ENCODE measurements at places on chromosomes 16 and 17.

DNA sequence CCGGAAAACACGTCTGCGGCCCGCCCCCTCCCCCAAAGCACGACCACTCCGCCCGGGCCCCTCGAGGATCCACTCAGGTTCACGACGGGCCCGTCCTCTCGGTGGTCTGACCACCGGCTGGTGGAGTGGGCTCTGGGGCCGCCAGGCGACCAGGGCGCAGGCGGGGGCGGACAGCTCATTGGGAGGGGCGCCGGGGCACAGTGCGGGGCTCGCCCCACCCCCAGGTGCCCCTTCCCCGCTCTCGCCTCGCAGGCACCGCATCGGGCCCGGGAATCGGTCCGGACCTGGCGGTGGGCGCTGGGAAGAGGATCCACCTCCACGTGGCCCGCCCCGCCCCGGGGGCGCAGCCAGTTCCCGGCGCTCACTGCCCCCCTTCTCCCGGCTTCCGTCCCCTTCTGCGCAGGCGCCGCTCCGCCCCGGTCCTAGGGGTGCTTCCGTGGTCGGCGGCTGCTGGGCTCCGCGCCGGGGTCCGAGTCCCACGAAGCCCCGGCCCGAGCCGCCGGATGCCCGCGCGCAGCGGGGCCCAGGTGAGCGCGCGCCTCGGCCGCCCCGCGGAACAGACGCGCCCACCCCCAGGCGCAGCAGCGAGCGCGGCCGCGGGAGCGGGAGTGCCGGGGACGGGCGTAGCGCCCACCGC is at the start of gene MPG:
Gene MPG, plus strand, starts transcription at position 419 of the 637 bp plus-strand sequence. Its CDS starts 85 bp downstream, at position 504.
- peaks cover 3% of the 10 kb centered on the region for H3K27me3 ChIP-seq
- peak; percentile 48 for DNase-seq
- peaks cover 65% of the 10 kb centered on the region for H3K4me1 ChIP-seq
- H3K4me3 ChIP-seq = peak within 1 kb of the TSS; percentile 70

- DNase-seq = no peak
- peak overlapping the region; percentile 93 for H3K4me3 ChIP-seq
- peaks cover 4% of the 10 kb centered on the region for H3K36me3 ChIP-seq
- peak overlapping the region; percentile 99 for H3K27ac ChIP-seq
- peaks cover 15% of the 10 kb centered on the region for H3K4me1 ChIP-seq
These were observed 847 bp downstream of the ZDHHC7 start for GRCh38 chr16:85010446-85010930.

DNA sequence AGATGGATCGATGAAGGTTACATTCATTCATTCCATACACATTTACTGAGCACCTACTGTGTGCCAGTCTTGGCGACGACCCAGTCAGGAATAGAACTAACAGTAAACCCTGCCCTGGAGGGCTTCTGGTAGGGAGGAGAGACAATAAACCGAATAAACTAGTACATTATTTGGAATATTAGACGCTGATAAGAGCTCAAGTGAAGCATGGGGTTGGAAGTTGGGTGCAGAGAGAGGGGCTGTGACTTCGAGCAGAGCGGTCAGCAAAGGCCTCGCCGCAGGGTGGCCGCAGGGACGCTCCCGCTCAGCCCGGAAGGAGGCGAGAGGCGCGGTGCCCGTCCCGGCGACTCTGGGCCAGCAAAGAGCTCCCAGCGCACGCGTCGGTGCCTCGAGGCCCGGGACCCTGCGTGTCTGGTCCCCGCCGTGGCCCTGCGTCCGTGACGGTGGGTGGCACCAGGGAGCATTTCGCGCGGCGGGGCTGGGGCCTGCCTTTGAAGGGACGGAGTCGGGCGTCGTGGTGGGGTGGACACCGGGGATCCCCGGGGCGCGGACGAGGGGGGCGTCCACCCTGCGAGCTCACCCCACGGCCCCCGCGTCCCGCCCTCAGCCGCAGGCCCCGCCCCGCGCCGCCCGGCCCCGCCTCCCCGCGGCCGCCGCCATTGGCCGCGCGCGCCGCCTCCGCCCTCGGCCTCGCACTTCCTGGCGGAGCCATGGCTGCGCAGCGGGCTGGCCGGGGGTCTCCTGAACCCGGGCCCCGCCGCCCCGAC is at the start of gene KLHL36:
Gene KLHL36, plus strand, starts transcription at position 684 of the 767 bp plus-strand sequence. CDS start 2,357 bp downstream, outside the sequence.
- peak; percentile 40 for DNase-seq
- peaks cover 21% of the 10 kb centered on the region for H3K36me3 ChIP-seq
- H3K27me3 ChIP-seq = no peaks in the 10 kb centered on the region

DNA sequence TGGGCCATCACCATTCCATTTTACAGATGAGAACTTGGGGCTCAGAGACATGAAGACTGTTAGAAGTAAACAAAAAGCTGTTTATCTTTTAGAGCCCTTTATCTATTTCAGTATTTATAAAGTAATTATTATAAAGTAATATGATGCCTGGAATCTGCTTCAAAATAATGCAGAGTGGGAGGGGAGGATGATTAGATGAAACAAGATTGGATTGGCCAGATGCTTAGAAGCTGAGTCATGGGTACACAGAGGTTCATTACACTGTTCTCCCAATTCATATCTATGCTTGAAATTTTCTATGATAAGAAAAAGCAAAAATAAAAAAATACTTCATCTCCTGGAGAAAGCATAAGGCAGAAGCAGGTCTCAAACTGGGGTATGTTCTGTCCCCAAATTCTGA is 29.4 kb downstream of the TOM1L2 start:
- no peak overlapping the region for H3K4me3 ChIP-seq
- no peaks in the 10 kb centered on the region for H3K36me3 ChIP-seq
- no peaks in the 10 kb centered on the region for H3K27me3 ChIP-seq
- H3K27ac ChIP-seq = no peak overlapping the region
- DNase-seq = no peak

DNA sequence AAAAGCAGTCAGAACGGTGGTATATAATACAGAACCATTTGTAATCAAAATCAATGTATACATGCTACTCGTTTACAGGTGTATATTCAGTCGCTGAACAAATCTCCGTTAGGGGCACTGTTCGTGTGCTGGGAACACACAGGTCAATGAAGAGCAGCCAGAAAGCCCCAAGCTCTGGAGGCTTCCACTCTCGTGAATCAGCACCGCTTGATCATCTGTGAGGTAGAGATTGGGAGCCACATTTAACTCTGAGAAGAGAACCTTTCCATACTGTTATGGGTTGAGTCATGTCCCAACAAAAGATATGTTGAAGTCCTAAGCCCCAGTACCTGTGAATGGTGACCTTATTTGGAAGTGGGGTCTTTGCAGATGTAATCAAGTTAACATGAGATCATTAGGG is 5.4 kb upstream of the CYTH1 start:
- H3K27me3 ChIP-seq = no peaks in the 10 kb centered on the region
- H3K4me3 ChIP-seq = no peak overlapping the region
- no peaks in the 10 kb centered on the region for H3K36me3 ChIP-seq

DNA sequence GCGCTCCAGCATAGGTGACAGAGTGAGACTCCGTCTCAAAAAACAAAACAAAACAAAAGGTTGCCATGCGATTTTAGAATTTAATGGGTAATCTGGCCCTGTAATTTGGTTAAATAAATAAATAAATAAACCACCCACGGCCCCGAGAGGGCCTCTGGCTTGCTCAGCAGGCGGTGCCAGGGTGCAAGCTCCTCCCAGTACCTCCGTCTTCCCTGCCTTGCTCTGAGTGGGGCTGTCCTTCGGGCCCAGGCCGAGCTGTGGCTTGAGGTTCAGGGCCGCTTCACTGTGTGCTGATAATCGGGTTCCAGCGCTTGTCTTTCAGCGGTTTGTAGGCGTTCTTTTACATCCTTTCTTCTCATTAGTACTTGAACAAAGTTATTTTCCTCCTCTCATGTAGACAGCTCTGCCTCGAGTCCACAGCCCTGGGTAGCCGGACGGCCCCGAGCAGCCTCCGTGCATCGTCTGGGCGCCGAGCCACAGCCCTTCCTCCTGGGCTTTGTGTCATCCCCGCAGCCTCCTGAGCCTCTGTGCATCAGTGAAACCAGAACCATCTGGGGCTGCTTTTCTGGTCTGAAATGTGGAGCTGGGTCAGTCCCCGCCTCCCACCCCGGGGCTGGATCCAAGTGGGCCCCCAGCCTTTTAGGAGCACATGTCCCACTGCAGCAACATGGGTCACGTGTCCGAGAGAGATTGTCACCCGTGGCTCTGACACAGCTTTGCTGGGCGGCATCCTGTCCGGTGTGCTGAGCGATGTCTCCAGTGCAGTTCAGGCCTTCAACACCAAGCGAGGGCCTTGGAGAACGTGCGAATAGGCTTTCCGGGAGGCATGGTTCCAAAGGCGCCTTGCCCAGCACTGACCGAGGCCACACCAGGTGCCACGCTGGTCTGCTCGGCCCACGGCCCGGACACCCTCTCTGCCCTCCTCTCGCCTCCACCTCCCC is 157.4 kb upstream of the CHMP6 start:
- DNase-seq = peak; percentile 24
- H3K27me3 ChIP-seq = no peaks in the 10 kb centered on the region
- H3K27ac ChIP-seq = peak overlapping the region; percentile 92

DNA sequence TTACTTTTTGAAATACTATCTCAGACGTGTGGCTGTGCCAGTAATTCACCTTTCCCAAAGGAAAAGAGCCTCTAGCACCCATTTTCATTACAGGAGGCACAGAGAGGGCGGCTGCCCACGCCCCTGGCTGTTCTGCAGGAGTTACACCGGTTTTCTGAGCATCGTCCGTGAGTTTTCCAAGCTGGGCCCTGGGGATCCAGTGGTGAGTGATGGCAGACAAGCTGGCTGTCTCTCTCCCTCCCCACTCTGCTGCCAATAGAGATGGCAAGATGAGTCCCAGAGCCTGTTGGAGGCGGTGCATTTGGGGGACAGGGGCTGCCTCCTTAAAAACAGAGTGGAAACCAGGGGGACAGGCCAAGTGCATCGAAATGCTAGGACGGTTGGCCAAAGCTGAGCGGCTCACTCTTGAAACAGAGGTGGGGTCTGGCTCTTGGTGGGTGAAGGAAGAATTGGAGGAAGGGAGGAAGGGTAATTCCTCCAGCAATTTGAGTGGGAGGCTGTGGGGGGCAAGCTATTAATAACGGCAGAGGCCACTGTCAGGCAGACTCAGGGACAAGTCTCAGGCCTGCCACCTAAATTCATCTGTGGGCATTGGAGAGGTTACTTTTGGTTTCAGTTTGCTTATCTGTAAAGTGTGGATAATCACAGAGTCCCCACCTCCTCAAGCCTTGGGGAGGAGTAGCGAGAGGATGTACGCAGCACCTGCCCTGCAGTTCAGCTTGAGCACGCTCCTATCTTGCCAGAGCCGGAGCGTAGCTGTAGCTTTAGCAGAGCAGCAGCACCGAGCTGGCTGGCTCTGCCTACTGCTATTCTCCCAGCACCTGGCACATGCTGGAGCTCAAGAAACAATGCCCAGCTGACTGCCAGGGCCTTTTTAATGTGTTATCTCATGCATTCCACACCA is 7.5 kb upstream of the NOS2 start:
- no peaks in the 10 kb centered on the region for H3K4me1 ChIP-seq
- peak; percentile 73 for DNase-seq
- no peaks in the 10 kb centered on the region for H3K36me3 ChIP-seq
- H3K27ac ChIP-seq = no peak overlapping the region

GRCh38 chr17:37824534-37825485 is 80.0 kb upstream of the HNF1B start:
- no peak overlapping the region for H3K4me3 ChIP-seq
- H3K27me3 ChIP-seq = no peaks in the 10 kb centered on the region
- H3K36me3 ChIP-seq = no peaks in the 10 kb centered on the region
- H3K27ac ChIP-seq = no peak overlapping the region
- no peak for DNase-seq
- peaks cover 71% of the 10 kb centered on the region for H3K4me1 ChIP-seq

DNA sequence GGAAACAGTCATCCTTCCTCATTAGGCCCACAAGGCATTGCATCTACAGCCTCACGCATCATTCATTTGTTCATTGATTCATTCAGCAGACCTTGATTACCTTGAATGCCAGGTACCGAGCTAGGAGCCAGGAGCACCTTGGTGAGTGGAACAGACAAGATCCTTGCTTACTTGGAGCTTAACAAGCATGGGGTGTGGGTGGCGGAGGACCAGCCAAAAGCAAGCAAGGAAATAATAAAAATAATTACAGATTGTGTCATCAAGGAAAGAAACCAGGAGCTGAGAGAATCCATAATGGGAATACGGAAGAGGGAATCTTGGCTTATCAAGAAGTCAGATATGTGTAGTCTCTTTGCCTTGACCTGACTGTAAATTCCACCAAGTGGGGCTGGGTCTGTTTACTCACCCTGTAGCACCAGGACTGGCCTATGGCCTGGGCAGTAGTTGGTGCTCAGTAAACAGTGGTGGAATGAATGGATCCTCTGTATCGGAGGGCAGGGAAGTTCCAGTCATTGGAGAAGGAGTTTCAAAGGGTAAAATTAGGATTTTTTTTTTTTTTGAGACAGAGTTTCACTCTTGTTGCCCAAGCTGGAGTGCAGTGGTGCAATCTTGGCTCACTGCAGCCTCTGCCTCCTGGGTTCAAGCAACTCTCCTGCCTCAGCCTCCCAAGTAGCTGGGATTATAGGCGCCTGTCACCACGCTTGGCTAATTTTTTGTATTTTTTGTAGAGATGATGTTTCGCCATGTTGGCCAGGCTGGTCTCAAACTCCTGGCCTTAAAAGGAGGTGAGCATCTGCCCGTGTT is 157.7 kb downstream of the MSI2 start:
- peaks cover 44% of the 10 kb centered on the region for H3K4me1 ChIP-seq
- H3K27me3 ChIP-seq = no peaks in the 10 kb centered on the region
- no peaks in the 10 kb centered on the region for H3K36me3 ChIP-seq
- peak overlapping the region; percentile 23 for H3K27ac ChIP-seq
- DNase-seq = no peak

DNA sequence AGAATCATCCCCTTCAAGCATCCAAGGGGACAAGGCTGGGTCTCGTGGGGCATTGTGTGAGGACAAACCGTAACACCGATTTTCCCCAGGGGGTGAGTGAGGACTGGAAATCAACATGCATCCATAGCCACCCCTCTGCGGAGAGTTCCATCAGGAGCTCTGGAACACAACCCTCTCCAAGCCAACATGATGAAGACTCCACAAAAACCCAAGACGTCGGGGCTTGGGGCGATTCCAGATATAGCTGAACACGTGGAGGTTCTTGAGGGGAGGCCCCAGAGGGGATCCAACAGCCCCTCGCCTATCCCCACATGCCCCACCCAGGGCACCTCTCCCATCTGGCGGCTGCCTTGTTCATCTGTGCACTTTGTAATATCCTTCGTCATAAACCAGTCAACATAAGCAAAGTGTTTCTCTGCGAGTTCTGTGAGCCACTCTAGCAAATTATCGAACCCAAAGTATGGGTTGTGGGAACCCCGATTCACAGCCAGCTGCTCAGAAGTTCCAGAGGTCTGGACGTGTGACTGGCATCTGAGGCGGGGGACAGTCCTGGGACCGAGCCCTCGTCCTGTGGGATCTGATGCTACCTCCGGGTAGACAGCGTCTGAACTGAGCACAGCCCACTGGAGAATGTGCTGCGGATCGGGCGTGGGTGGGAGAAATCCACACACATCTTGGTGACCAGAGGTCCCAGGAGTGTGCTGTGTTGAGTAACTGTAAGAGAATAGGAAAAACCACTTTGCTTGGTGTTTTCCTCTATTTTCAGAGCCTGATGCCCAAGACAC is 55.5 kb downstream of the RPH3AL start:
- no peaks in the 10 kb centered on the region for H3K27me3 ChIP-seq
- H3K36me3 ChIP-seq = no peaks in the 10 kb centered on the region
- DNase-seq = no peak
- H3K27ac ChIP-seq = no peak overlapping the region
- H3K4me3 ChIP-seq = no peak overlapping the region

- no peak for DNase-seq
- H3K4me3 ChIP-seq = no peak overlapping the region
- no peaks in the 10 kb centered on the region for H3K4me1 ChIP-seq
- no peaks in the 10 kb centered on the region for H3K27me3 ChIP-seq
- no peak overlapping the region for H3K27ac ChIP-seq
- H3K36me3 ChIP-seq = no peaks in the 10 kb centered on the region
These were observed 195.2 kb upstream of the TBX2 start for GRCh38 chr17:61204456-61204855.

- H3K27me3 ChIP-seq = no peaks in the 10 kb centered on the region
- no peak overlapping the region for H3K4me3 ChIP-seq
- no peaks in the 10 kb centered on the region for H3K36me3 ChIP-seq
These were observed 61.6 kb downstream of the RGS9 start for GRCh38 chr17:65198653-65199382.
